Mesothelial cell of epicardium (in vitro differentiated cells): ENCODE measurements at places on chromosomes 2 and 18.

- DNase-seq: no peak
These were observed 168.1 kb downstream of the KCNE4 start for GRCh38 chr2:223219872-223220657.

GRCh38 chr2:118968961-118969733 is 27.2 kb downstream of the MARCO start:
- no peak for DNase-seq

- no peak for DNase-seq
These were observed 134.8 kb downstream of the GCA start for GRCh38 chr2:162478721-162479129.

DNA sequence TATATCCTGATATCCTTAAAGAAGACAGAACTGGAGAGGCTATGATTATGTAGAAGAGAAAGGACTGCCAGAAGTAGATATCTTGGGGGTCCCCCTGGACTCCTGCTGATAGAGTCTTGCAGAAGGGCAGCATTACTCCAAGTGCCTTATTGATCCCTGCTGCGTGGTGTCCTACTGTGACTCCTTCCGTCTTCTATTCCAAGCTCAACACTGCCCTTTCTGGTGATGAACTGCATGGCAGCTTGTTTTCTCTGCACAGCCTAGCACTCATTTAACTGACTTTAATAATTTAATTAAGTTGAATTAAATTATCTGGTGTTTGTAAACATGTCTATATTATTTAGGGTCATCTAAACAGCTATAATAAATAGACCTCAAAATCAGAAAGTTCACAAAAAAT is 194.1 kb upstream of the DSEL start:
- no peak for DNase-seq

DNA sequence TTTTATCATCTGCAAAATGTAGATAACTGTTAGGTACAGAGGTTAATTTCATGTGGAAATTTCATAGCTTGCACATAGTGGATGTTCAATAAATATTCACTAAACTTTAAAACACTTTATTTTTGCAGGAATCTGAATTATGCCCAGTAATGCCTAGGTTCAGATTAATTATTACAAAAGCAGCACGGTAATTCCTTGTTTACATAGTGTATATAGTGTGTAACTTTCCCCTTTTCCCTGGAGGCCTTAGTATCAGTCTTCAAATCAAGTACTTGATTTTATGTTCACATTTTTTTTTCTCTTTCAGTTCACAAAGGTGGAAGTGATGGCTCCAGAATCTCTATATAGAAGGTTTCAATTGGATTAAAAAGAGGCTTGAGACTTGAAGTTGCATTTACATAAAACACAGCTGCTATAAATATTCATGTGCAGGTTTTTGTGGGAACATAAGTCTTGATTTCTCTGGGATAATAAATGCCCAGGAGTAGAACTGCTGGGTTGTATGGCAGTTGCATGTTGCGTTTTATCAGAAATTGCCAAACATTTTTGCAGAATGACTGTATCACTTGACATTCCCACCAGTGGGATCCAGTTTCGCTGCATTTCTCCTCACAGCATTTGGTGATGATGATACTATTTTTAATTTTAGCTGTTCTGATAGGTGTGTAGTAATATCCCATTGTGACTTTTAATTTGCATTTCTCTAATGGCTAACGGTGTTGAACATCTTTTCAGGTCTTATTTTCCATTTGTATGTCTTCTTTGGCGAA is 27.6 kb upstream of the LGALSL start:
- DNase-seq: no peak

GRCh38 chr2:213227458-213227857 is 56.8 kb upstream of the SPAG16 start:
- no peak for DNase-seq

GRCh38 chr2:143144813-143145455 is 15.7 kb downstream of the ARHGAP15 start:
- DNase-seq: no peak

DNA sequence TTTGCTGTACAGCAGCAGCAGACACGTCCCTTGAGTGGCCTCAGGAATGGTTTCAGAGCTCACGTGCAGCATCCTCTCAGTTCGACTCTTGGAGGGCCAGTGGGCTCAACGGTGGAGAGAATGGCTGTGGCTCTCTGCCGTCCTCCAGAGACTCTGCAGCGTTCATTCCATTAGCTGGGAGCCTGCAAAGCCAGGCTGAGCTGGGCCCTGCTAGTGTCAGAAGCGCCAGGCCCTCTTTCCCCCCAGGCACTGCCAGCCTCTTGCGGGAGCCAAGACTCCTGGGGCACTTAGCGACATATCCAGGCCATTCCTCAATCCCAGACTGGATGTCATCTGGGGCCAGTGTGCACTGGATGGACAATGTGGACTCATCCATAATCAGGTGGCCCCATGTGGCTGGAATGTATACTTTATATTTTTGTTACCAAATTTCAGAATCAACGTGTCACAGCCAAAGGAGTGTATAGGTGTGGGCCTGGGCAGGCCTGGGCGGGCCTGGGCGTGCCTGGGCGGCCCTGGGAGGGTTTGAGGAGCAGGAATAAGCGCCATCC is 125.1 kb upstream of the EPAS1 start:
- no peak for DNase-seq

DNA sequence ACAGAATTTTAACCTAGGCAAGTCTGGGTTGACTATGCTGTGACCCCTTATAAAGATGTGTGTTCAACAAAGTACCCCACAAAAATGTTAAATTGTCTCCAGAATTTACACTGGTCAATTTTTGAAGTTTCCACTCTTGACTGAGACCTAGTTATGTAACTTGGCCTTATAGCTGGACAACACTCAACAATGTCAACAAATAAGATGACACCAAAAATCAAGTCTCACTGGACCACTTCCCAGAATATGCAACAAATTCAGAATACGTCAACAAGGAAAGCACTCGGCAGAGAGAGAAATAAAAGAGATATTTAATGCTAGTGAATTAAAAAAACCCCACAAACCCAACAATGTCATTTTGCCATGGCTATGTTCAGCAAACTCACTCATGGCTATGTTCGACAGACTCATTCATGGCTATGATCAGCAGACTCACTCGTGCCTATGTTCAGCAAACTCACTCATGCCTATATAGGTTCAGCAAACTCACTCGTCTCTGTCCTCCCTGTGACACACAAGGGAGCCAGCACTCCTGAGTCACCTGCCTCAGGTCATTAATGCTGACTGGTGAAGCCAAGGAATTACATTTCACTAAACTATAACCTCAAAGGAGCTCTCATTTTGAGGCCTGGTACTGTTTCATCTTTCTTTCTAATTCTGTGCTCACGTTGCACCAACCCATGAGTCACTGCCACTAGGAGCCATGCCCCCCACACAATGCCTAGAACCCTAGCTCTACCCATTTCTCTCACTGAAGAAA is 72.7 kb downstream of the PTPN2 start:
- no peak for DNase-seq

DNA sequence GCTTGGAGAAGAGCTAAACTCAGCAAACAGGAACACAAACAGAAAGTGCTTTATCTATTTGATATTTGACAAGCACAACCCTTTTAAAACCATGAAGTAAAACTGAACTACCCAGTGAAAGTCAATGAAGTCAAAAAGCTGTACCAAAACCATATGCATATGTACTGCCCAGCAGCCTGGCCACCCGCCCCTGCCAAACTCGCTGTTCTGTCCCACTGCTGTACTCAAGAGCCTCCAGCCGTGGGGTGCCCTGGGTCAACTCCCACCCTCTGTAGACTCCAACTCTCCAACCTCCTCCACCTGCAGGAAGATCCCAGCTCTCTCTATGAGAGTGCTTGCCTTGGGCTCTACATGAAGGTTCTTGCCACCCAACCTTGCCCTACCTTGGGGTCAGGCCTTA is 268.2 kb downstream of the AGPS start:
- no peak for DNase-seq

- DNase-seq: no peak
These were observed 40.2 kb upstream of the EML4 start for GRCh38 chr2:42128721-42129486.

- DNase-seq: no peak
These were observed 64.5 kb upstream of the RPE start for GRCh38 chr2:209937893-209938292.

DNA sequence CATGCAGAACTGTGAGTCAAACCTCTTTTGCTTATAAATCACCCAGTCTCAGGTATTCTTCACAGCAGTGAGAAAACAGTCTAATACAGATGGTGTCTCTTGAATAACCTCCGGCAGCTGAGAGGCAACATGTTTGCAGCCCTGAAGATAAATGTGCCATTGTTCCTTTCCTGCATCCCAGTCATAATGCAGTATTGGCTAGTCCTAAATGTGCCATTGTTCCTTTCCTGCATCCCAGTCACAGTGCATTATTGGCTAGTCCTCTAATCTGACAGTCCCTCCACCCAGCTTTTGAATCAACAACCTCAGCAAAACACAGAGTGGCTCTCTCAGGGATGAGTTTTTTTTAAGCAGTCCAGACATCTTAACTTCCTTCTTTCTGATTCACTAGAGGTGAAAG is 550.7 kb downstream of the RIT2 start:
- no peak for DNase-seq

DNA sequence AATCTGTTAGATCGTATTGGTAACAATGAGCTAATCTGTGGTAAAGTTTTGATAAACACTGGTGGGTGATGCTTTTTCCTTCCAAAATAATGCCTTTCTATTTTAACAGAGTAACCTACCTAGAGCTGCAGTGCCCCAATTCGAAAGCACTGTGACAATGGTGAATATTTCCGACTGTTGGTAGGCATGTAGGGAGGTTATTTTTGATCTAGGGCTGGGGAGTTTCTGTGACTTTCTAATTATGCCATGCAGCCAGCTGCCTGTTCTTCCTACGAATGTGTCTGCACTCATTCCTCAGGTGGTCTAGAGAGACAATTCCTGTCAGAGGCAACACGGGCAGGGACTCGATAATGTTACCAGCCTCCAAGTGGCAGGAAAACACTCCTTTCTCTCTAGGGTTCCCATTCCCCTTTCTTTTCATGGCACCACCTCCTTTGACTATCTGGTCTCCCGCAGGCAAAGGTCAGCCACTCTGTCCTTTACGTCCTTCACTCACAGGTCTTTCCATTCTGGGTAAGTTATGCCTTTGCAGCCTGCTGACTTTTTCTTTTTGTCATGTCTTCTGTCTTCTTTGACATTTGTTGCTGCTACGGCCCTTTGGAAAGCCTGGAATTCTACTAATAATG is 167.2 kb upstream of the MGAT5 start:
- no peak for DNase-seq

- no peak for DNase-seq
These were observed 84.9 kb upstream of the MAP4K3 start for GRCh38 chr2:39521876-39522517.

DNA sequence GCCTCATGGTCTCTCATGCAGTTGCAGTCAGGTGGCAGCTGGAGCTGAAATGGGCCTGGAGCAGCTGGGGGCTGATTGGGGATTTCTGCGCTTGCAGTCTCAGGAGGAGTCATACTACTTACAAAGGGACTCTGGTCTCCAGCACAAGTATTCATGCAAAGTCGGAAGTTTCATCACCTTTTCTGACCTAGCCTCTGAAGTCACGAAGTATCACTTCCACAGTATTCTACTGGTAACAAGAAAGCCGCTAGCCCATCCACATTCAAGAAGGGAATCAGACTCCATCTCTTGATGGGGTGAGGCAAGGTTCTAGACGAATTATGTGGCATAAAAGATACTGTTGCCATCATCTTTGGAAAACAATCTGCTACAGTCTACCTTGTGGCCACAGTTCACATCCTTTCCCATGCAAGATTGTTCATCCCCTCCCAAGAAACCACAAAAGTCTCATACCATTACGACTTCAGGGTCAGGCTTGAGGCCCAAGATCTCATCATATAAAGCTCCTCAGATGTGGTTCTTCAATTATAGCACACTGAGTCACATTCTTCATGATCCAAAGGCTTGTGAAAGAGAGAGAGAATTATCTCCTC is 95.3 kb downstream of the SMC6 start:
- no peak for DNase-seq

DNA sequence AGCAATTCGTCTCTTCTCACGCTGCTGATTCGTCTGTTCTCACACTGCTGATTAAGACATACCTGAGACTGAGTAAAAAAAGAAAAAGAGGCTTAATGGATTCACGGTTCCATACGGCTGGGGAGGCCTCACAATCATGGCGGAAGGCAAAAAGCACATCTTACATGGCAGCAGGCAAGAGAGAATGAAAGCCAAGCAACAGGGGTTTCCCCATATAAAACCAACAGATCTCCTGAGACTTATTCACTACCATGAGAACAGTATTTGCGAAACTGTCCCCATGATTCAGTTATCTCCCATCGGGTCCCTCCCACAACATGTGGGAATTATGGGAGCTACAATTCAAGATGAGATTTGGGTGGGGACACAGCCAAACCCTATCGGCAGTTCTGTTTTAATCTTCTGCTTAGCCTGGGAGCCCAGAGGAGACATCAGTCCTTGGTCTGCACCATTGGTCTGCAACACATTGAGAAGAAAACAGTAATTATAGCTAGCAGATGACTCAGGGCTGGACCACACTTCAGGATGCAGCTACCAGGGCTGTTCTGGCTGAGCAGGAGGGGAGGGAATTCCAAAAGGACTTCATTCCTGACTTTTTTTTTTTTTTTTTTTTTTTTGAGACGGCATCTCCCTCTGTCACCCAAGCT is 69.4 kb downstream of the CABLES1 start:
- no peak for DNase-seq

- DNase-seq: no peak
These were observed 163.8 kb upstream of the GALNT5 start for GRCh38 chr2:157093666-157094065.
